Hematopoietic multipotent progenitor cell treated with erythropoietin and hydrocortisone succinate and interleukin-3 and kit ligand, for 15 days (in vitro differentiated cells): ENCODE measurements at places on chromosomes 2 and 18.

GRCh38 chr2:228839421-228839876 lies 431.6 kb downstream of the PID1 start:
- no peak for DNase-seq

DNA sequence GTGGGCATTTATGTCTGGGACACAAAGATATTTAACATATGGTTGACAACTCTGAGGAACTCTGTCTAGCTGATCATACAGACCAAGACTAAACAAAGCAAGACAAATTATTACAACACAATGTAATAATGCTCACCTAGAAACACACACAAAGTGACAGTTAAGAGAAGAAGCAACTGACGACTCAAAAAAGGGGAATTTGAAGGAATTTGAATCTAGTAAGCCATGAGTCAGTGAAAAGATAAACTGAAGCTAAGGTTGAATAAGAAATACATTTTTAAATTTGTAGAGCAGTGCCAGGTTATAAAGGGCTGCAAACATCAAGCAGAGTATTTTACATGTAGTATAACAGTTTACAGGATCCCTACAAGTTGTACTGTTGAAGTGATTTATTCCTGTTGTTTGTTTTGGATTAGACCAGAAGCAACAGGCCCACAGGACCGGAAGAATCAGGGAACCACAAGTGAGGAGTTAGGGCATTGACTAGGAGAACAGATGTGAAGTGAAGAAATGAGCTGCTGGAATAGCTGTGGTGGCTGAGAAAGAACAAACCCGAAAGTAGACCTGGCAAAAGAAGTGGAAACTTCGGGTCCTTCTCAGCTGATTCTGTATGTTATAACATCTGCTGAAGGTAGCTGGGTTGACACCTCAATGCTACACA lies 35.6 kb downstream of the IFIH1 start:
- DNase-seq, result no peak

DNA sequence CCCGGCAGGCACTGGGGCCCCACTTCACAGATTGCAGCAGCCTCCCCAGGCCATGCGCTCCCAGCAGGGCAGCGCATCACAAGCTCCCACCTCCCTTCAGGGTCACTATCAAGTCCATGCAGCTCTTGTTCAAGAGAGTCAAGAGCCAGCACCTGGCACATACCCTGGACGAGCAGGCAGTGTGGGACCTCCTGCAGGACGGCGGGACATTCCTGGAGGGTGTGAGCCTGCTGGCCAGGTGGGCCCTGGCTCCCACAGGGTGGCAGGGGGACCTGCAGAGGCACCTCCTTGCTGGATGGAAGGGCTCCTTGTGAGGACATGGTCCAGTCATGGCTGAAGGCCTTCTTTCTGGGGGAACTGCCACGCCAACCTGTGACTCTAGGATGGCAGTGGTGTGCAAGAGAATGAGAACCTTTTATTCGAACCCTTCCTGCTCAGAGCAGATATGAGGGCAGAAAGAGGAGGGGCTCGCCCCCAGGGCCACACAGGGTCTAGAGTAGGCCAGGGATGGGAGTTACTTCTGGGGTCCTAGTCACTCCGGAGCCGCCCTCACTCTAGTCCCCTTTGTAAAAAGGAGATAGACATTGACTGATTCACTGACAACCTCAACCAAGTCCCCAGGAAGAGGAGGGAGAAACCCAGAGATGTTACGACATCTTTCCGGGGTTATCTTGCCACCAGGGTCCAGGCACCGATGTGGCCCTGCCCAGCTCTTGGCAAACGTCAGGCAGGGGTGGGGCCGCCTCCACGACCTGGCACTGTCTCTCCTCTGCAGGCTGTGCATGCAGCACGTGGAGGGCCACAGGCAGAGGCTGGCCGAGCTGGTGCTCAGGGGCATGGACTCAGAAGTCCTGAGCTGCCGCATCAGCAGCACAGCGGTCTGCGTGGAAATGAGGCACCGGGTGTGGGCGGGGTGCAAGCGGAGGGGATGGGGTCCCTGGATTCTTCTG lies 31.3 kb downstream of the HJURP start:
- DNase-seq, result peak; percentile 83

GRCh38 chr2:96150791-96151594 lies 5.8 kb upstream of the DUSP2 start:
- DNase-seq, result no peak

DNA sequence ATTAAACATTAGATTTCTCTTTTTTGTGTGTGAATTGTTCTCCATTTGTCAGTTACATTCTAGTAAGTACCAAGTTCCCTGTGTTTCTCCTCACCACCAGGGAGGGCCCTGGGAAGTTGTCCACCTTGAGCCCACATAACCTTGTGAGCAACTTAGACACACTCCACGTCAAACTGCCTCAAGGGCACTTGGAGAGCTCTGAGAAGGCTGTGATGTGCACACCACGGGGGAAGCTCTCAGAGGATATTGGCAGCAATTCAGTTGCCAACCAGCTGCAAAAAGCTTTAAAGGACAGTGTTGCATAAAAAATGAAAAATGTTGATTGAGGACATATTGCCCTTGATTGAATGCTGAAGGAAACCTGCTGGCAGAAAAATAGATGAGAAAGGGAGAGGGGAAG lies 743.6 kb downstream of the RNF144A start:
- DNase-seq, result no peak
